ENCODE measurements at places on chromosomes 13 and 19.

- no peak for DNase-seq
These were observed 2.0 kb downstream of the PTH2 start for GRCh38 chr19:49421039-49421877.

- DNase-seq: no peak
These were observed 79.7 kb downstream of the GADD45B start for GRCh38 chr19:2555422-2556220.

- DNase-seq: no peak
These were observed 13.3 kb downstream of the ZNF71 start for GRCh38 chr19:56608274-56608964.

DNA sequence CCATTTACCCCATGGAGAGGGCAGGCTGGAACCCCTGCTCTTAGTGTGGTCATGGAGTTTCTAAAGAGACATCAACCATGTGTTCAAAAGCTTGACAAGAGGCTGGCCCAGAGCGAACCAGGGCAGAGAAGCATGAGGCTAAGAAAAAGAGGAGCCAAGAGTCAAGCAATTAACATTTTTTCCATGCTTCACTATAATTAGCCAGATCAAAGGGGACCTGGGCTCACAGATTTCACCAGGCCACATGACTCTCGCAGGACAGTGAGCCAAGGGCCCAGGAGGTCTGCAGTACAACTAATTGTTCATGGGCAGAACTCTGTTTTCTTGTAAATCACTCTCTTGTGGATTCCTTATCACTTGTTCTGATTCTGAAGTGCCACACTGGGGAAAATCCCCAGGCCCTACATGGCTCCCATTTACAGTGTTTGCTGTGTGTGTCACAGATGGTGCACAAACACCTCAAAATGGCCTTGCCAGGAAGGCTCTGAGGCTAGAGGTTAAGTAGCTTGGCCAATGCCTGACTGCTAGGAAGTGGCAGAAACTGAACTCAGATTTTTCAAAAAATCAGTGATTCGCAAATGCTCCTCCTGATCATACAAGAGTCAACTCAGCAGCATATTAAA, 101.2 kb downstream of the LHFPL6 start:
- DNase-seq: no peak

DNA sequence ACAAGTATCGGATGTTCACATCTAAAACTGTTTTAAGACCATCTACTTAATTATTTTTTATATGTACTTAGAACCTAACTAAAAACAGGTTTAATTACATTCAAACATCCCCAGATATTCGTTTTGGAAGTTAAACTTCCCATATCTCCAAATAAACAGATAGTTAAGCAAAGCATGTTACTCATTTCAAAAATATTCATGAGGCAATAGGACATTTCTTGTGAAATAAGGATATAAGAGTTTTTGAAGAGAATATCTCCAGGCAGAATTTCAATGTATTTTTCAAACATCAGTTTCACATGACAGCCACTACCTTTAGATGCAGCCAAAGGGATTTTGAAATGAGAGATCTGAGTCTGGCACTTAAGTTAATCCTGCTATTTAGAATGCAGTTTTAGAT, 697.5 kb downstream of the SLITRK1 start:
- no peak for DNase-seq

DNA sequence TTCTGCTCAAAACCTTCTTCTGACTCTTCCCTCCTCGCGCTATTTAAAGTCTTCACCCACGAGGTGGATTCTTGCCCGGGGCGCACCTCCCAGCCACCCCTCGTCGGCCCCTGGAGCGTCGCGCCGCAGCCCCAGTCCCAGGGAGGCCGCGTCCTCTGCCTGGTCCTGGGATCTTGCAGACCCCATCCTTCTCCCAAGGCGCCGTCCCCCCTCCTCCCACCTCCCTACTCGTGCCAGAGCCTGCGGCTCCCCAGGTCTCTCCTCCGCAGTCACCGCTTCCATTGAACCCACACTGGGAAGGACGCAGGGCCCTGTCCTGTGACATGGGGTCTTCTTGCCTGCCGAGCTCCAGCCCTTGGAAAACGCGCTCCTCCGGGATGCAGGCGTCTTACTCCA, 486 bp downstream of the ZNF808 start:
- DNase-seq: no peak

DNA sequence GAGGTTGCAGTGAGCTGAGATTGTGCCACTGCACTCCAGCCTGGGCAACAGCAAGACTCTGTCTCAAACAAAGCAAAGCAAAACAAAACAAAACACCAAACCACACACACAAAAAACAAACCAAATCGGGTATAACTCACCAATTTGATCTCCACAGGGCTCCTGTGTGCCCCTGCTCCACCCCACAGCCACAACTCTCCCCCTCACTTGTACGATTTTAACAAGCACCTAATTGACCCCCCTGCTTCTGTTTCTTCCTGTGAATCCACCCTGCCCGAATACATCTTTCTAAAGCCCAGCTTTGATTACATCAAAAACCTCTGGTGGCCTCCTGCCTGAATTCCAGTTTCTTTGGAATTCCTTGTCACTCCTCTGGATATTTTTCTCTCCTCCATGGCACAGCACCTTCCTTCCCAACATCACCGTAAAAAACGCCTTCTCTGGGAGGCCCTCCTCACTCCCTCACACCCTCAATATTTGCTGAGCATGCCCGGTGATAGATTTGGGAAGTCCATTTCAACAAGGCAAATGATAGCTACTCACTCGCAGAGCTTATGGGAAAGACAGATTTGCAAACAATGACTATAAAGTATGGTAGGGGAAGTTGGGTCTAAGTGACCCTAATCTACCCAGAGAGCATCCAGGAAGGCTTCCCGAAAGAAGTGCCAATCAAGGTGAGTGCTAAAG, 11.6 kb upstream of the RANBP3 start:
- no peak for DNase-seq

DNA sequence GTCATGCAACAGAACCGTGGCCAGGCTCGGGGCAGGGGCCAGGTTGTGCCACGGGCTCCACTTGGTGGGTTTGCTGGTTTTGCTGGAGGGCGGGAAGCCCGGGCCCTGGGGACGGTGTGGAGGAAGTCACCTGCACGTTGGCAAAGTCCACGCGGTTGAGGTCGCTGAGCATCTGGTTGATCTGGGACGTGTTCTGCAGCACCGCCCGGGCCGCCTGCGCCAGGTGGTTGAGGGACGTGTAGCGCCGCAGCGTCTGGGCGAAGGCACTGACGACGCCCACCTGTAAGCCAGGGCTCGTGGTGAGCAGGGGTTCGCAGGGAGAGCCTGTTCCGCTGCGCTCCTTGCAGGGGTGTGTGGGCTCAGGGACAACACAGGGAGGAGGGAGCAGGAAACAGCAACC, 24.7 kb upstream of the RANBP3 start:
- DNase-seq: no peak

DNA sequence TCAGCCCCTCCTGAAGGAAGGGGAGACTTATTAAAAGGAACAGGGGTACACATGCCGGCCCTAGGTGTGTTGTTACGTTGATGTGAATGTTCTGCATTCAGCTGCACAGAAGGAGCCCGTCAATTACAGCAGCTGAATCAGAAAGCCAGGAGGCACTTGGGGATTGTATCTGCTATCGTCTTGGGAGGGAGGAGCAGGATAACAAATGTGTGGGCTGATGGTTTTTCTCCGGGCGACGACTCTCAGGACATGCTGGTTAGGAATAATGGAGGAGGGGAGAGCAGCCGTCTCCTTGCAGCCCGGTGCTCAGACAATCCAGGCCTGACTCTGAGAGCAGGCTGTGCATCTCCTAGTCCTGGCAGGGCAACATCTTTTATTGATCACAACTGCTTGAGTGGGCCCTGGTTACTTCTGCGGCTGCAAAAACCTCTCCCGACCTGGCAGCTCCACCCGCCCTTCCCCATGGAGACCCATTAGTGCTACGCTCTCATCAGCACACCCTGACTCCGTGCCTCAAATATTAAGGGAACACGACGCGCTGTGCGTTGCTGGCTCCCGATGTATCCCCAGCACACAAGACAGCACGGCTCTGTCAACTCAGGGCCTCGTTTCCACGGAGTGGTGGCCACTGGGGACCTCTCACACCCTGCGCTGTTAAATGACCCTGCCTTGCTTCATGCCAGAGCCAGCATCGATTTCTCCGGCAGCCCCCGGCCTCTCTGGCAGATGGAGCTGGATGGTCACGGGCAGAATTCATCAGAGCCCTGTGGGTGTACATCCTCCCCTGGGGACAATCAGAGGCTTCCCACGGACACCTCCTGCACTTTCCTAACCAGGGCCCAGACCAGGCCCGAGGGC, 25.3 kb downstream of the PEPD start:
- no peak for DNase-seq

DNA sequence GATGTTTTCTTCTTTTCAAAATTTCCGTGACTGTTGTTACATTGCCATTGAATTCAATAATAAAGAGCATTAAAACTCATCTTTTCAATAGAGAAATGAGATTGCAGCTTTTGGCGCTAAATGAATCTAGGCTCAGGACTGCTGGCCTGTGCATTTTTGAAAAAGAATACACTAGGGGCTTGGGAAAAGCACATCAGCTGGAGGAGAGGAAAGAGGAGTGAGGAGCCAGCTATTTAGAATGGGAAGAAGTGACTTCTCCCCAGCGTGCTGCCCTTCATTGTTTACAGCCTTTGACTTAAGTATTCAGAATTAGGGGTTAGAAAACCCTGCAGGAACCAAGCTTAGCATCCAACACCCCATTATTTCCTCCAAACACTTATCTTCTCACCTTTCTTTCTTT, 43.3 kb downstream of the TNFSF11 start:
- no peak for DNase-seq

- no peak for DNase-seq
These were observed 70.5 kb upstream of the CSNK1A1L start for GRCh38 chr13:37175996-37176395.

DNA sequence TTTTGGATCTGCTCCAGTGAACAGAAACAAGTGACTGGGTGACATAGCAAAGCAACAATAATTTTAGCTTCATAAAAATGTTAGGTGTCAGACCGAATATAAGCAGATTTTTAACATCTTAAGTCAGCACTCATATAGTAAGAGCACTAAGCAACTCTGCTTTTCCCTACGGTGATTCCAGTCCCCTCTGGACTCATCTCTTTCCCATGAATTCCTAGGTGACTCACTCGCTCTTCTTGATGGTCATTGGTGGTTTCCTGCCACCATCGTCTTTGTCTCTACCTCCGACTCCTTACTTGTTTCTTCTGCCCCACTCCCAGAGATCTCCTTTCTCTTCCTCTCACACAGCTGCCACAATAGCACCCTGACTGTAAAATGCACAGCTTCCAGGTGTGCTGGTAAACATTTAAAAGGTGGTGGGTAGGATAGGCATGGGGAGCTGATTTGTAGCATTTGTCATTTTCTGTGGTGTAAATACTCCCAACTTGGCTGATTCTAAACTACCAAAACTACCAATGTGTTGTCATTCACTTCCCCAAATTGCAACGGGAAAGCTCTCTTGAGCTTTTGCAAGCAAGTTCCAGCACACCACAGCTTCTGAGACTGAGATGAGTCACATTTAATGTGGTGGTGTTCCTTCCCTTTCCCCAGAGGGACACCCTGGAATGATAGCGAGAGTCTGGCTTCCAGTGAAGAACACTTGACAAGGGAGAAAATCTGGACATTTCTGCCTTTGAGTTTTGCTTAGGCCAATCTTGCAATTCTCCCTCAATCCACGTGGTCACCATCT, 42.8 kb upstream of the CLDN10 start:
- no peak for DNase-seq

- DNase-seq: no peak
These were observed 11.5 kb upstream of the OXGR1 start for GRCh38 chr13:97005625-97006262.

DNA sequence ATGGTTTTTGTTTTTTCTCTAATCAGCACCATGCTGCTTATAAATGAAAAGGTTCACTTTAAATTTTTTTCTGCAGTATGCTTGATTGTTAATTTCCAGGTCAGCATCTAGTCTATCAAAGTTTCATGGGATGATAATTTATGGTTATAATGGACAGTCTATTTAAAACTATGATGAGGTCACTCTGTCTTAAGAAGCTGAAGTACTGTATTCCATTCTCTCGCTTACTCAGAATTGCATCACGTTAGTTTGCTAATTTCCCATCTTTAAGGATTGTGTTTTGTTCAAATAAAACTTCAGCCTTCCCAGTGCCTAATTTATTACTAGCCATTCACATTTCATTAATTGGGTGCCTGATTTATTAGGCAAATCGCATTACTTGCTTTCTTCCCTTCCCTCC, 94.3 kb downstream of the GPC6 start:
- no peak for DNase-seq

Measured in NCI-H2081 treated with DMSO at 0.1 percent for 48 hours (cell line).